Renal cortex interstitium (tissue), 15 donors: ENCODE measurements at places on chromosomes 12 and 14. TPM values are rescaled to one million over a fixed set of nuclear protein-coding genes. Genes with fewer than 3 reads are reported as not detected.

Gene CPSF2
- polyA plus RNA-seq: 61.1 TPM

Gene RD3L
- polyA plus RNA-seq: not detected

Gene COQ10A
- 14.4 TPM for polyA plus RNA-seq

Gene NXPH4
- polyA plus RNA-seq: 3.0 TPM

Gene PEBP1
- 316 TPM for polyA plus RNA-seq

- DNase-seq: no peak
These were observed 72.0 kb upstream of the FKBP4 start for GRCh38 chr12:2722806-2723205.

- no peak for DNase-seq
These were observed 211.2 kb upstream of the LRIG3 start for GRCh38 chr12:59131462-59131861.

- peak; percentile 29 for DNase-seq
These were observed 8.1 kb upstream of the PTGDR start for GRCh38 chr14:52259434-52259833.

- no peak for DNase-seq
These were observed 158.0 kb upstream of the CAND1 start for GRCh38 chr12:67111182-67111581.

- DNase-seq: no peak
These were observed 10.5 kb upstream of the ZDHHC22 start for GRCh38 chr14:77151918-77152588.

GRCh38 chr12:48966177-48966895 is 5.2 kb downstream of the WNT10B start:
- DNase-seq: no peak

- DNase-seq: no peak
These were observed 47.0 kb downstream of the C12orf50 start for GRCh38 chr12:87982208-87982607.
